ENCODE measurements at places on chromosomes 5 and 9. TPM values are rescaled to one million over a fixed set of nuclear protein-coding genes. Genes with fewer than 3 reads are reported as not detected.

The OLFML2A gene
- 11.3 TPM for polyA plus RNA-seq

The FSD1L gene
- 3.2 TPM for polyA plus RNA-seq

The TMC1 gene
- 0.01 TPM for polyA plus RNA-seq

The WDR38 gene
- polyA plus RNA-seq, result 0.12 TPM

The EPB41L4B gene
- polyA plus RNA-seq, result 8.0 TPM

The PCDHB15 gene
- 0.04 TPM for polyA plus RNA-seq

DNA sequence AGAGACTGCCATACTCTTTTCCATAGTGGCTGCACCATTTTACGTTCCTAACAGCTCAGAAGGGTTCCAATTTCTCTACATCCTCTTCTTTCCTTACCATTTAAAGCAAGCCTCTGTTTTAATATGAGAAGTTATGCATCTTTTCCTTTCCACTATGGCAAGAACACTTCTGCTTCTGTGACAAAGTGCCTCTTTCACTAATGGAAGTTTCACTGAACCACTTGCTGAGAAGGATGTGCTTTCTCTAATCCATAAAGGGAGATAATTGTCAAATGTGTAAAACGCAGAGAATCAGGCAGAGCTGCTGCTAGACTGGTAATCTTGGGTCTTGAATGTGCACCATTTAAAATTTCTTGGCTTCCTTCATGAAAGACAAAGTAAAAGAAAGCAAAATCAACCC is 131.6 kb downstream of the PJA2 start:
- DNase-seq, result no peak

DNA sequence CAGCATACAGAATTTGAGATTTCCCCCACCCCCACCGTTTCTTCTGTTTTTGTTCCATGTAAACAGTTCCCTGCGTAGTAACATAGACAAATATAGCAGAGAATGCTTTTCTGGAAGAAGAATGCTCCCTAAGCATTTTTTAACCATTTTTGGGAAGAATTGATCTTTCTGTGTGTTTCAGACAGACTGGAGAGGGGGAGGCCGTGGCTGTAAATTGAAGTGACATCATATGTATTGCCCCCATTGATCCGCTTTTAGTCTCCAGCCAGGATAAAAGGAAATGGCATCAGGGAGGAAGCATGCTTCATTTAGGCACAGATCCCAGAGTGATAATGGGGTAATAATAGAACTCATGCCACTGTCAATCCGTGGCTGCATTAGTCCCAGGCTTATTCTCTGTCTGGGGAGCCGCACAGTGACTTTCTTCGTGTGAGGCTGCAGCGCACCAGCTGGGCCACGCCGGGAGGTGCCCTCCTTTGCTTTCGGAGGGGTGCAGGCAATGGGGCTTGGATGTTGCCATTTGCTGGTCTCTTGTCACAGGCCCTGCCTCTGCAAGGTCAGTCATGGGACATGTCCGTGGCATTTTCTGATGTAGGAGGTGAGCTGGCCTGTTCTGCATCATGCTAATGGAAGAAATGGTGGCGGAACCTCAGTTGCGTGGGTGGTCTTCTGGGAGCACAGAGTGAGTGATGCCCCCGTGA is 261.5 kb downstream of the FANCC start:
- DNase-seq, result no peak

DNA sequence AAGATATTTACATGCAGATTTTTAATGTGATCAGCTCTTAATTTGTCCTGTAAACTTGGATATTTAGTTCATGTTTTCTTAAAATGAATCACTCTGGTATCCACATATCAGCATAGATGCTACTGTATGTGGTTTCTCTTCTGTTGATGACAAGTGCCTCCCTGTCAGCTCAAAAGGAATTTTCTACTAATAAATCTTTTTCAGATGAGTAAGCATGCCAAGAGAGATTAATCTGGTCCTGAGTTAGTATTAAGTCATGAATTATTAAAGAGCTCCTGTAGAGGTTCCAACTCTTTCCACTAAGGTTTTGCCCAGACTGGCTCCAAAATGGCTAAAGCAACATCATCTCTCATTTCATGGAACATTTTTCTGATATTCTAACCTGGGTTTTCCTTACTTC is 129.2 kb downstream of the GOLPH3 start:
- peak; percentile 34 for DNase-seq

DNA sequence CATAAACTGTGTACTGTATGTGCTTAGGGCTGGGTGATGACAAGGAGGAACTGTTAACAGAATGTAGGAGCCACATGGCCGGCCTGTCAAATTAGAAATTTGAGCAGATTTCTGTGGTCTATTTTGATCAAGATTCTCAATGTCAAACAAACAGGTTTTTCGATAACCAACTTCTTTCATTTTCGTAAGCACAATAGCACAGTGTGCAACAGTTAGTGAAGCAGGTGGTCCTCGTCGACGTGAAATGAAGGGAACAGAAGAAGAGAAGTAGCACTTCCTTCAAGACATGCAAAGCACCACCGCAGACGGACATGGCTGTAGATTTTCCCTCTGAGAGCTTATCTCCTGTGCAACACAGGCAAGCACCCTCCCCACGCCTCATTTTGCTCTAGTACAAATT is 252.1 kb downstream of the CRB2 start:
- DNase-seq, result no peak

- no peak for DNase-seq
Measured at GRCh38 chr5:35443803-35444595, 173.7 kb upstream of the SPEF2 start.

- no peak for DNase-seq
Measured at GRCh38 chr5:149156435-149157083, 15.3 kb downstream of the ABLIM3 start.

DNA sequence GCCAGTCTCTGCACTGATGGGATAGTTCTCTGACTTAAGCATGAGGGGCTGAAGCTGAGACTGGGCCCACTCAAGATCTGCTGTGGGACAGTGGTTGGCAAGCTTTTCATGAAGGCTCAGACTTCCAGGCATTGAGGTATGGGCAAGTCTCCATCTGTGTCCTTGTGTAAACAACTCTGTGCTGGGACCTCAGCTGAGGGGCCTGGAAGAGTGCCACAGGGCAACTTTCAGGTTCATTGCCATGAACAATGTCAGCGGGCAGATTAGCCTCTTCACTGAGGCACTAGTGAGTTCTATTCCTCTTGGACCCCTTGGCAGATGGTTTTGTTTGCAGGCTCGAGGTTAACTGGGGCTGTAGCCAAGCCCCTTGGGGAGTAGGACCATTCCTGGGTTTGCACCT is 127.1 kb downstream of the MRPS30 start:
- DNase-seq, result no peak

DNA sequence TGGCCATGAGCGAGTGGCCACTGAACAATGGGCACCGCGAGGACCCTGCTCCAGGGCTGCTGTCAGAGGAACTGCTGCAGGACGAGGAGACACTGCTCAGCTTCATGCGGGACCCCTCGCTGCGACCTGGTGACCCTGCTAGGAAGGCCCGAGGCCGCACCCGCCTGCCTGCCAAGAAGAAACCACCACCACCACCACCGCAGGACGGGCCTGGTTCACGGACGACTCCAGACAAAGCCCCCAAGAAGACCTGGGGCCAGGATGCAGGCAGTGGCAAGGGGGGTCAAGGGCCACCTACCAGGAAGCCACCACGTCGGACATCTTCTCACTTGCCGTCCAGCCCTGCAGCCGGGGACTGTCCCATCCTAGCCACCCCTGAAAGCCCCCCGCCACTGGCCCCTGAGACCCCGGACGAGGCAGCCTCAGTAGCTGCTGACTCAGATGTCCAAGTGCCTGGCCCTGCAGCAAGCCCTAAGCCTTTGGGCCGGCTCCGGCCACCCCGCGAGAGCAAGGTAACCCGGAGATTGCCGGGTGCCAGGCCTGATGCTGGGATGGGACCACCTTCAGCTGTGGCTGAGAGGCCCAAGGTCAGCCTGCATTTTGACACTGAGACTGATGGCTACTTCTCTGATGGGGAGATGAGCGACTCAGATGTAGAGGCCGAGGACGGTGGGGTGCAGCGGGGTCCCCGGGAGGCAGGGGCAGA is 53.3 kb downstream of the JADE2 start:
- DNase-seq, result no peak
